ENCODE measurements at places on chromosomes 4 and X.

- no peak for DNase-seq
These were observed 516.5 kb downstream of the PCDH7 start for GRCh38 chr4:31236639-31237173.

DNA sequence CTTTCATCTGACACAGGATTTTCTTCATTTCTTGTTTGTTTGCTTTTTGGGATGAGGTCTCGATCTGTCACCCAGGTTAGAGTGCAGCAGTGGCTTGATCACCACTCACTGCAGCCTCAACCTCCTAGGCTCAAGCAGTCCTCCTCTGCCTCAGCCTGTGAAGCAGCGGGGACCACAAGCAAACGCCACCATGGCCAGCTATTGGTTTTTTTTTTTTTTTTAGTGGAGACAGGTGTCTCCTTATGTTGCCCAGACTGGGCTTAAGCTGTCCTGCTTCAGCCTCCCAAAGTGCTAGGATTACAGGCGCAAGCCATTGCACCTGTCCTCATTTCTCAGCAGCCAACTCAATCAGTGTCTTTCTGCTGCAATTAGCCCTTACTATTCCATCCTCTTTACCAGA lies 10.3 kb downstream of the SPRY1 start:
- no peak for DNase-seq

DNA sequence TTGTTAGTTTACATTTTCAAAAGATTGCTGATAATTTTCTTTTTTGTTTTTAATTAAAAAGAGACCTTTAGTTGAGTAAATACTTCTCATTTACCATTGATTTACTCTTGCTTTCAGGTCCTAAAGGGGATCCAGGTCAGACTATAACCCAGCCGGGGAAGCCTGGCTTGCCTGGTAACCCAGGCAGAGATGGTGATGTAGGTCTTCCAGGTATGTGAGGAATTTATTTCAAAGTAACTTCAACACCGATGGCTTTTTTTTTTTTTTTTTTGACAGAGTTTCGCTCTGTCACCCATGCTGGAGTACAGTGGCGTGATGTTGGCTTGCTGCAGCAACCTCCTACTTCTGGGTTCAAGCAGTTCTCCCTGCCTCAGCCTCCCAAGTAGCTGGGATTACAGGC lies 135.1 kb downstream of the IRS4 start:
- no peak for DNase-seq

GRCh38 chrX:13581554-13581953 lies 12.2 kb downstream of the EGFL6 start:
- DNase-seq = no peak

- no peak for DNase-seq
These were observed 48.1 kb downstream of the UGT2A2 start for GRCh38 chr4:69591364-69591763.

DNA sequence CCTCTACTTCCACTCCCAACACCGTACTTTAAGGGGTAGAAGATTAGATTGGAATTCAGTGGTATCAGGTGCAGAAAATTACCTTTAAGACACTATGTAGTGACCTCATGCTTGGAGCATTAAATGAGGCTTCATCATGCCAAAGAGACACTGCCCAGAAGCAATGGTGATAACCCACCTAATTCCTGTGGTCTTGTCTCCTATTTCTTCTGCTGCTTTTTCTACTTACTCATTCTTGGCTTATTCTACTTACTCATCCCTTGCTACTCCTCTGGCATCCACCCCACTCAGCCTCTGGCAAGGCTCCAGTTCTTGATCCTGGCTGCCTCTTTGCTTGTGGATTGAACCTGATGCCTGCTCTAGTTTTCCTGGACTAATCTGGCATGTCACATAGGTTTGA lies 62.3 kb upstream of the ADAMTS3 start:
- DNase-seq = no peak

GRCh38 chrX:144253356-144253755 lies 369.5 kb downstream of the UBE2NL start:
- DNase-seq = no peak

- no peak for DNase-seq
These were observed 18.3 kb downstream of the SPON2 start for GRCh38 chr4:1154126-1154522.
